ENCODE measurements at places on chromosomes 2 and 18.

GRCh38 chr2:179165356-179166000 is 99.2 kb downstream of the SESTD1 start:
- no peak for DNase-seq

DNA sequence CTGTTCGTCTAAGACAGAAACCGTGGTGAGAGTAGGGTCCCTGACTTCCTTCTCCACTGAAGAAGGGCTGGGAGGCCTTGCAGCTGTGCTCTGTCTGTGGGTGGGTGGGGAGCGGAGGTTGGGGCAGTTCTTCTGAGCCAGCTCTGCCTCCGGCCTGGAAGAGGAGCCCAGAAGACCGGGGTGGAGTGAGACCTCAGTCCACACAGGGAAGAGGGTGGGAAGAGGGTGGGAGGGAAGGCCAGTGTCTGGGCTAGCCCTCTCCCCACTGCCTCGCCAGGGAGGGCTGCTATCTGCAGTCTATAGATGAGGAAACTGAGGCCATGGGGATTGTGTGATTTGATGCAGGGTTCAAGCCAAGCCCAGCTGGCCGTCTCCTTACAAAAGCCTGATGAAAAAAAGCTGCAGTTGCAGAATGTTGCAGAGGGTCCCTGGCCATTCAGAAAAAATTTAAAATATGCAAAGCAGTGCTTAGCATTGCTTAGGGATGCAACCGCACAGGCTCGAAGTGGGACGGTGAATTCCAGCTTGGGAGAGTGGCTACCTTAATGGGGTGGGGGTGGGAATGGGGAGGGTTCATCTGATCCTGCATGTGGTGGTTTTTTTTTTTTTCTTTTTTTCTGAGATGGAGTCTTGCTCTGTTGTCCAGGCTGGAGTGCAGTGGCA is 181.6 kb upstream of the HS6ST1 start:
- DNase-seq: no peak

DNA sequence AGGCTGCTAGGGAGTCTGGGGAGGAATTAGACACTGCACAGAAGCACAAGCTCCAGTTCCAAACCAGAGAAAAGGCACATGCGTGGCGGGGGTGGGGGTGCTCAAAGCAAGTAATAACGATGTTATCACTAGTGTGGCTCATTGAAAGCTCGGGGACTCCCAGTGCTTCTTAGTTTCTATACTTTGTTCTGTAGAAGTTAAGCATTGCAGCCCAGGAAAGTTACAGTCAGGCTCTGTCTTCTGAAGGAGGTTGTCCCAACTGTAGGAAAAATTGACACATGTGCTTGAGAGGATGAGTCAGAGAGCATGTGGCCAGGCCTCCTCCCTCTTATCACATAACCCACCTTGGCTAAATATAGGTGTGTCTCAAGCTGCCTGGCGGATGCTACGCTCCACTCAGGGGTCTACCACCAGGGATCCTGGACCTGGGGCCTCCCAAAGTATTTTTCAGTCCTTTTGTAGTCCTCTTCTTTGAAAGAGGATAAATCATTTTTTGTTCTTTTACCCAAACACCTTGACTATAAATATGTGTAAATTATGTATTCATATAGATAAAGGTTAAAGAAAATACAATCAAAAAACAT is 3.8 kb downstream of the GALNT5 start:
- DNase-seq: no peak

DNA sequence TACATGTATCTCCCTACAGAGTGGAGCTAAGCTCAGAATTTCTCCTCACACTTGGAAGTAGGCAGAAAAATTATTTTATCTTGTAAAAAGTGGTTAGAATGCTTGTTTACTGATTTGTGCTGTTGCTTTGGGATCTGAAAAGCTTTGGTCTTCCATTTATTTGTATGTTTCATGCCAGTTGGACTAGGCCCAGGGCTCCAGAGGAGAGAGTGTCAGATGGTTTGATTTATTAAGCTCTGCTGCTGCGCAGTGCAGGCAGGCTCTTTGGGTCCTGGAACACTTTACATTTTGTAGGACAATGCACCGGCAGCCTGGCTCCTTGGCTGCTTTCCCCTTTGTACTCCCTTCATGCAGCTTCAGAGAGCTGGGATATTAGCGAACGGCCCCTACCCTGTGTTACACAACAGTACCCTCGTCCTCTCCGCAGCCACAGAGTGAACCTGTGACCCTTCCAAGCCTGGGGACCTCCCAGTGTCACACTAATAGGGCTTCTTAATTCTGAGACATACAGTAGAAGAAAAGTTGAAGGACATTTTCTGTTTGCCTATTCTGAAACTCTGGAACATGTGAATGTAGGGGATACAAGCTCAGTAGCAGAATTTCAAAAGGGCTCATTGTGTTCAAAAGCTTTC is 56.7 kb upstream of the EML6 start:
- DNase-seq: no peak

DNA sequence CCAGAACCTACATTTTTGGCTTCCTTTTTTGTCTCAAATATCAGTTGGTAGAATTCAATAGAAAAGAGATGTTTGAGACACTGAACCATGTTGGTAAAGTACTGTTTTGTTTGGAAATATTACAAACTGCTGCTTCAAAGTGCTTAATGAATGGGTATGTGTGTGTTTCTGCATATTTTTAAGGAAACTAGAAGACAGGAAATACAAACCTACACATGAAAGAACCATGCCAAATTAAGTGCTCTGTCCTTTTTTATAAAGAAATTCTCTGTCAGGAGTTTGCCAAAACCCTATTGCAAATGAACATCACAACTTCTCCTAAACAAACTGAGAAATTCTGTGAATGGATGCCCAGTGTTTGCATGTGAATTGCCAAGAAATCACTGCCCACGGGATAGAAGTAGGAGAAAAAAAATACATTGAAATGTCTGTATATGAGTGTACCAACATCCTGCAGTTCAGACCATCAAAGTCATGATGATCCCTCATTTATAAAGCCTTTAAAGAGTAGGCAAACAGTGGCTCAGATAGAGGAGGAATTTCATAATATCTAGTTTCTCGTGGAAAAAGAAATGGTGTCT is 69.6 kb upstream of the RND3 start:
- no peak for DNase-seq

DNA sequence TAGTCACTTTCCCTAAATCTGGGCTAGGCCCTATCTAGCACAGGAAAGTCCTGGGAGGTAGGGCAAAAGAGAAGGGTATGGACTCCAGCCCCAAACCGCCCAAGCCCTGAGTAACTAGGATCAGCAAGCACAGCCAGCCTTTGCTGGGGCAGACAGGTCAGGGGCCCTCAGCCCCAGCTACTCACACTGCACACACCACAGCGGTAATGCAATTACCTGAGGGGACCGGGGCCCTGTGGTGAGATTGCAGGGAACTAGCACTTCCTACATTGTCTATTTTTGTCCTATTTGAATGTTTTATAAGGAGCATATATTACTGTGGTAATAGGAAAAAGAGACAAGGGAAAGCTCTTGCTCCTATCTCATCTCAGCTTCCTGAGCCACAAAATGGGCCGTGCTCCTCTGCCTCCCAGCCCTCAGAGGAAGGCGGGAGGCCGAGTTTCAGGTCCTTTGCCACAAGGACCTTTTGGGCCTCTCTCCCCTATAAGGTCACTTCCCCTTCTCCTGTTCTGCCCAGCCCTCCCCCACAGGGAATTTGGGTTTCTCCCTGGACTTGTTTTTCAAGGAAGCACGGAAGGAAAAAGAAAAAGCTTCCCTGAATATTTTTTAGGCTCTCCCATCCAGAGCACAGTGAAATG is 20.5 kb downstream of the RAB11FIP5 start:
- no peak for DNase-seq

GRCh38 chr18:21300908-21301200 is 58.8 kb downstream of the GREB1L start:
- no peak for DNase-seq

GRCh38 chr2:12347066-12347493 is 369.7 kb upstream of the TRIB2 start:
- no peak for DNase-seq

GRCh38 chr2:3446381-3446780 is 66.9 kb downstream of the TRAPPC12 start:
- no peak for DNase-seq

DNA sequence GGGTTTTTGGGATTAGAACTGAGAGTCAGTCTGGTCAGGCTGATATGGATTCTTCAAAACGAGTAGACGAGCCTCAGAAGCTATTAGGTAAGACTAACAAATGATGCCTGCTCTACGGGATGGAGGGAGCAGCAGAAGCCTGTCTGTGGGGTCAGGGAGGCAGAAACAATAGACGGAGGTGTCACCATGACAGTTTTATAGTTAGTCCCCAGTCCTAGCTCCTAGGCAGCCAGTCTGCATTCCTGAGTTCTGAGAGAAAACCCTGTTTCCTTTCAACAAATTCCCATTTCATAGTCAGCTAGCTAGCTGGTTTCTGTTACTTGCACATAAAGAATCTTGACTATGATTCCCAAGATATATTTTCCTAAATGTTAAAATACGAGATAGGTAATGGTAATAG is 542.1 kb downstream of the PID1 start:
- no peak for DNase-seq

GRCh38 chr18:79695269-79695668 is 15.7 kb downstream of the CTDP1 start:
- no peak for DNase-seq

DNA sequence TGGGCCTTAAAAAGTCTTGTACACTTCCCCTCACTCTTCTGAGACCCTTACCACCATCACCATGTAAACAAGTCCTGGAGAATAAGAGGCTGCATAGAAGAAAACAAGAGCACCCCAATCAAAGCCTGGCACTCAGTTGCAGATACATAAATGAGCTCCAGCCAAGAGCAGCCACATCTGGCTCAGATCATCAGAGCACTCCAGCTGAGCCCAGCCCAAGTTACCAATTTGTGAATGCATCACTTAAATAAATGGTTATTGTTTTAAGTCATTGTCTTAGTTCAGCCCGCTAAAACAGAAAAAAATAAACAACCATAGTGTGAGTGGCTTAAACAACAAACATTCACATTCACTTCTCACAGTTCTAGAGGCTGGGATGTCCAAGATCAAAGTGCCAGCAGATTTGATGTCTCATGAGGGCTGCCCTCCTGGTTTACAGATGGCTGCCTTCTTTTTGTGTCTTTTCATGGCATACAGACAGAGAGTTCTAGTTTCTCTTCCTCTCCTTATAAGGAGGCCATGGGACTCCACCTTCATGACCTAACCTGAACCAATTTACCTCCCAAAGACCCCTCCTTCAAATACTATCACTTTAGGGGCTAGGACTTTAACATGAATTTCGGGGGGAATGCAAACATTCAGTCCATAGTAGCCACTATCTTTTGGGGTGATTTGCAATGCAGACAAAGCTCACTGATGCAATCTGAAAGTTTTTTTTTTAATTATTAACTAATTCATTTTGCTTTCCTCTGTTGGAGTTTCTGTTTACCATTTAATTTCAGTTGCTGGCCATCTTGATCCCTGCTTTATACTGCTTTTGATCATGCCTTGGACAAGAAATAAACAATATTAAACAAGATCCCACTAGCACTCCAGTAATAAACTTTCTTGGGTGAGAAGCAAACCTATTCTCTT is 187.5 kb upstream of the ACVR2A start:
- no peak for DNase-seq

GRCh38 chr18:37438417-37439180 is 127.0 kb downstream of the CELF4 start:
- no peak for DNase-seq

GRCh38 chr2:129717560-129718130 is 261.8 kb upstream of the RAB6C start:
- no peak for DNase-seq

DNA sequence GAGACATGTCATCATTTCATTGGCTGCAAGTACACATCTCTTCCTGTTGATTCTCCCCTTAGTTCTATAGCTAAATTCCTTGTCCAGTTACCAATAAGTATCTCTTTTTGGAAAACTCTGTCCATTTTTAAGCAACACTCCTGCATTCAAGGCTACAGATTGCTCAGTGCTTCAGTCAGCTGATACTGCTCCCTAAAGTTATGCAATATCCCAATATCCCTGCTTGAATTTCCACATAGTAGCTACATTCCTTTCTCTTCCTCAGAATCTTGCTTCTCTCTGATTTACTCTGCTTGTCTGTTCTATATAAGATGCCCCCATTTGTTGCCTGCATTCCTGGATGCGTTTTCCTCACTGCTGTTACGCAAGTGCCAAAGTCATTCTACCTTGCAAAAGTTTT is 109.8 kb downstream of the PARD3B start:
- no peak for DNase-seq

GRCh38 chr2:29724282-29724681 is 197.1 kb downstream of the ALK start:
- DNase-seq: no peak

DNA sequence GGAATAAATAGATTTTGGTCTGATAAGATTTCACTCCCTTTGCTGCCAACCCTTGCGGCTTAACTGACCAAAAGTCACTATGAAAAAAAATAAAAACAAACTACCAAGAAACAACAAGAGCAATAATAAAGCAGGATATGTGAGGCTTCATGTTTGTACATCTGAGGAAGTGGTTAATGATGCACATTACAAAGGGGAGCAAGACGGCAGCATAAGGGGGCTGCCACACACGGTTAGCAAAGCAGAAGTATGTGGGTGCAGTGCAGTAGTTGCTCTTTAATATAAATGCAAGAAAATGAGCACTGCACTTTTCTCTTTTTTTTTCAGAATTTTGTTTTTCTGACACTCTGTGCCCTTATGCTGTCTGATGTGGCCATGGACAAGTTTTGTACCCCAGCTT is 377.1 kb upstream of the CNTNAP5 start:
- no peak for DNase-seq

GRCh38 chr2:238285653-238286082 is 2.7 kb downstream of the PER2 start:
- DNase-seq: no peak

GRCh38 chr2:17815468-17816184 is 634 bp upstream of the MSGN1 start:
- no peak for DNase-seq

GRCh38 chr2:60957643-60958042 is 59.9 kb upstream of the PEX13 start:
- no peak for DNase-seq

- DNase-seq: no peak
Observed at GRCh38 chr2:101139495-101139894, 11.7 kb downstream of the TBC1D8 start.

DNA sequence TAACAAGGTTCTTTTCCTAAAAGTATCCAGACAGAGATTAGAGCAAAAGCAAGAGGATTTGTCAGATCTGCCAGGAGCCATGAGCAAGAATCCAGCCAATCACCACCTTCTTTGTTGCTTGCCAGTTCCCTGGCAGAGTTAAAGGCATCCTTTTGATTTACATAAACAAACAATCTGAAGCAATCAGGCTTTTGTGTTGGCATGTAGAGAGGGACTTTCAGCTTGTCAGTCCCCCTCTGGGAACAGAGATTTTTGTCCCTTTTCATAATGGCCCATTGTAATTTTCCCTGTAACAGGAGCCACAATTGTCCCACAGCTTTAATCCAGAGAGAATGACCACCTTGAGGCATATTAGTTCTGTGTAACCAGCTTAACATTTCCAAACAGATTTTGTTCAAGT is at the start of gene ERMN:
Gene ERMN (minus strand): TSS at position 39 of the 400 bp plus-strand sequence. CDS start 182 bp downstream, outside the sequence.
- no peak for DNase-seq

DNA sequence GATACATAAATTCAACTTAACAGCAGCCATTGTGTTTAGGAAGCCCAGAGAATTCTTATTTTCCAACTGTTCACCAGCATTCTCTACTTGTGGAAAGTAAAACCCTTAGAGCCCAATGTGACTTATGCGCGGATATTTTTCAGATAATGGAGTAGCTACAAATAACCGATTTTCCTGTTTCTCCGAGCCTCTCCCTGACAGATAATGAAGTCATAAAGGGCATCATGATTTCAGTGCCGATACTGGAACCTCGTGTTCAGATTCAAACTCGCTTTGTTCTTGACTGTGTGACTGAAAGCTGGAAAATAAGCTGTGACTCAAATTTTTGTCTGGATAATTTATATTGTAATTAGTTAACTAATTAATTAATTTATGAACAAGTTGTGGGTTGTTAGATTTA is 228.2 kb downstream of the VAPA start:
- DNase-seq: no peak

All from effector memory CD4-positive, alpha-beta T cell (primary cell).